SK-N-DZ (cell line): ENCODE measurements at places on chromosomes 2 and 18.

DNA sequence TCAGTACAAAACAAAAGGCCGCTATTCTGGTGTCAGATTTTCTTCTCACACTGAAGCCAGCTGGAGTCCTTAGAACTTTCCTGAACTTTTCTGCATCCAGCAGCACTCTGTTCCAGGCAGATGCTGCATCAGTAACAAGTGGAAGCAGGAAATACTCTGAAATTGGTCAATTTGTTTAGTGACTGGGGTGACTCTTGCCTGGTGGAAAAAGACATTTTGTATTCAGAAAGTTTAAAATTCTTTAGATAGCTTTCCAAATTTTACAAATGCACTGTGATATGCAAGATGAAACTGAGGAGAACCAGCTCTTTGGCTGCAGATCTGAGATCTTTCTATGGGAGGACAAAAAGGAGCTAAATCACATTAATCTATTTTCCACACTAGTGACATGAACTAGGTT is 385.7 kb downstream of the NRXN1 start:
- DNase-seq, result no peak

DNA sequence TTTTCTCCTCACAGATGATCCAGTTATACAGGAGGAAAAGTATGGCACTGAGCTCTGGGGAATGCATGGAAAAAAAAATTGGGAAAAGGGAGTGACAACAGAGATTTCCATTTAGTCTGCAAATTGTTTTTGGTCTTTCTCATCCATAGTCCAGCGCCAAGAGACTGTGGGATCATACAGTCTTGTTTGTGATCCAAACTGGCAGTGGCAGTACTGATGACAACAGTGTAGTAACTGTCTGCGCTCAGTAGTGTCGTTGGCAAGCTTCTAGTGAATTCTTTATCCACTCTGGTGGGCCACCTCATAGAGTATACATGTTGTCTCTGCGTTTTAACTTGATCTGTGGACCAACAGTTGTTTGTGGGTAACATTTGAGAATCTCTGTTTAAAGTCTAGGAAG is 37.9 kb downstream of the GALNT1 start:
- no peak for DNase-seq

DNA sequence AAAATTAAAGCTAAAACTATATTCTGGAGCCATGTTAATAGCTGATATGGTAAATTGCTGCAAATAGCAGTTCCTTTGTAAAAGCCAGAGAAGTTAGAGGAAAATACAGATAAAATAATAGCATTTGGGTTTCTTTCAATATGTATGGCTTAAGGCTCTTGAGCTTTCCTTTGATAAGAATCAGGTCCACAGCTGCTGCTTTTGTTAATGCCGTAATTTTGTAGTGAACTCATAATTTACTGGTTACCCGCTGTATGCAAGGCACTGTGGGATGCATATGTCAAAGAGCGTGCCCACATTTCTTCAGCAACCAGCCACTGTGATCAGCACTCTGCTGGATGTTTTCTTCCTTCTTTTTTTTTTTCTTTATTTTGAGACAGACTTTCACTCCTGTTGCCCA is 79.1 kb downstream of the MOGAT1 start:
- DNase-seq, result peak; percentile 16

DNA sequence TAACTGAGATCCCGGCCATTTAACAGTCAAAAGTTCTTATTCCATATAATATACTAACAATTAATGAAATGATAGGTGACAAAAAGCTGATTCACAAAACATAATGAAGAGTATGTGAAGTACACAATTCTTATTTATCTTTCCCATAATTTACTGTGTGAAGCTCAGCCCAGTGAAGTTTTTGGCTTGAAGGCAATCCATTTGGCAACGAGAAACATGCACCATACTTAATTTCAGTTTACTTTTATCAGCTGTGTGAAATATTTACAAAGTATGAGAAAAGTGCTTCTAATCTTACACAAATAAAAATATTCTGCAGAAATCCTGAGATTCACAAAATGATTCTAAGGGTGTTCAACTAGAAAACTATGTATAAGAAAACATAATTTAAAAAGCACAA is 12.3 kb downstream of the FAM98A start:
- no peak for DNase-seq

- DNase-seq, result no peak
Measured at GRCh38 chr2:239519921-239520585, 119.2 kb upstream of the HDAC4 start.

DNA sequence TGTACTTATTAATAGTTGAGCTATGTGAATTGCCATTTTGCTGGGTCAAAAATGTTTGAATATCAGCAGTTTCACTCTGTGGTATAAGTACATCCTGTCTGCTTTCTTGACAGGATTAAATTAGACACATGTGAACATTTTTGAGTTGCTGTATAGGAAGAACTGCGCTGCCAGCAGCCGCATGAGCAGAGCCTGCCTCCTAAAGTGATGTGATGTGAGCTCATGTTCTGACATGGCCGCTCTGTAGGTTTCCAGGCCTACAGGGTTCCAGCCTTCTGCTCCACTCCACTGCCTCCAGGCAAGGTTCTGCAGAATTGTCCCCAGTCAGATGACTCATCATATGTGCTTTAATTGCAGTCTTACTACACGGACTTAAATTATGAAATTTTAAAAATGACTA is 119.7 kb upstream of the NFATC1 start:
- DNase-seq, result no peak

GRCh38 chr2:33272001-33272400 is 204.4 kb upstream of the RASGRP3 start:
- DNase-seq, result no peak

DNA sequence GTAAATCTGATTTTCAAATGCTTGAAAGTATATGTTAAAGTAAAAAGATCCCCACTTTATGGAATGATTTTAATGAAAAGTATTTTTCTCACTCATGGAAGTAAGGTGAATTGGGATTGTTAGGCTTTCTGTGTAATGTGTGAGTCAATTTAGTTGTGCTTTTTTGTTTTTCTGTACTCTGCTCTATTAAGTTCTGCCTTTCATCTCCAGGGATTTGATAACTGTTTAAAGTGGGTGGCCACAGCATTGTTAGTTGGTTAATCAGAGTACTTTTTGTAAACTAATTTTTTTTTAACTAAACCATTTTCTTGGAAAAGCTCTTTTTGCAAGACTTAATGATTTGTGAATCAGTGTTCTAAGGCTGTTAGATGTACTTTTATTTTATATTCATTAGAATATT is 76.8 kb downstream of the ABI2 start:
- no peak for DNase-seq

GRCh38 chr2:7887441-7887840 is 794.4 kb upstream of the ID2 start:
- no peak for DNase-seq

- no peak for DNase-seq
Measured at GRCh38 chr2:10222-10875, 36.0 kb downstream of the FAM110C start.

DNA sequence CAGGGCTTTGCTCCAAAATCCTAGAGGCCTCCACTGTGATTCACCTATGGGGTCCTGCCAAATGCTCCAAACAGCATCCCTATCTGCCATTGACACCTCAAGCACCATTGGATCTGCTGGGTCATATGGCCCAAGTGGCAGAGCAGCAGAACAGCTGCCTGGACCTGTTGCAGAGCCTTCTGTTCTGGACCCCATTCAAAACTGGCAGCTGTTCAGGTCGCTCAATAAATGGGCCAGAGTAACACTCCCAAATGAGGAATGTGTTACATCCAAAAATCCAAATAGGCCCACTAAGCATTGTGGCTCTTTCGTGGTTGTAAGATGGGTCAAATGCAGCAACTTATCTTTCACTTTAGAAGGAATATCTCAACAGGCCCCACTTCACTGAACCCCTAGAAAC is 783.6 kb downstream of the DCDC2C start:
- DNase-seq, result no peak

DNA sequence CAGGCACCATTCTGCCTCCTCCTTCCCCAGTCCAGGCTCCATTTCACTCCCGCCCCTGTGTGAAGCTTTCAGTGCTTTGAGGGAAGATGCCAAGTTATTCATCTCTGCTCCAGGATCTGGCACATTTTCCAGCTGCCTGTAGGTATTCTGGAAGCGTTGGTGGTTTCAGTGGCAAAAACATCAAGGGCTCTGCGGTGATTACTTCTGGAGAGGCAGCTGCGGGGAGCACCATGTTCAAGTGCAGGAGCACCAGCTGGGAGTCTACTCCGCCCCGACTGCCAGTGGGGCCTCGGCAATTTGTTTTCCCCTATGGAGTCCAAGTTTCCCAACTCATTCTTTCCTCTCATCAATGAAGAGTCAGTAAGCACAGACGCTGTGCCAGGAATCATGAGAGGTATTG is 211.7 kb downstream of the CLIP4 start:
- no peak for DNase-seq

DNA sequence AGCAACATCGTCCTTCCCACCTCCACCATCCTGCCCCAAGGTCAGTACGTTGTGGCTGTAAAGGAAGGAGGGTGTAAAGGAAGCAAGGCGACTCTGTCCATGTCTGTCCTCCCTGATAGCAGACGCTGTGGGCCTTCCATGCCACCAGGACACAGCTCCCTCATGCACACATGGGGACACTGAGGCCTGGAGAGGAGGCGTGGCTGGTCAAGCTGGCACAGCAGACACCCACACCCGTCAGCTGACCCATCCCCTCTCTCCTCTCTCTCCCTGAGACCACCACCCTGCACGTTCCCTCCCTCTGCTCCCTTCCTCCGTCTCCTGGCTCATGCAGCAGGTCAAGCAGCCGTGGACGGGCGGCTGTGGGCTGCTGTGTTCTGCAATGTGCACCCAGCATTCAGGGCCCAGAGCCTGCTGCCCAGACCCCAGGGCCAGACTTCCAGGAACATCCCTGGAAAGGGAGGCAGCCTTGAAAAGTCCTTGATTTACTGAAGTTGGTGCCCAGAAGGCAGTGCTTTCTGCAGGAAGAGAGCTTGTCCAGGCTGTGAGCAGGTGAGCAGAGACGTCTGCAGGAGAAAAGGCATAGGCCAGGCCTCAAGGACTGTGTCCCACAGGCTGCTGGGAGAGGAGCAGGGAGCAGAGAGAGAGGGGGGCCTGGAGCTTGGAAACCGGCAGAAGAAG is 133.6 kb downstream of the DDX1 start:
- no peak for DNase-seq

DNA sequence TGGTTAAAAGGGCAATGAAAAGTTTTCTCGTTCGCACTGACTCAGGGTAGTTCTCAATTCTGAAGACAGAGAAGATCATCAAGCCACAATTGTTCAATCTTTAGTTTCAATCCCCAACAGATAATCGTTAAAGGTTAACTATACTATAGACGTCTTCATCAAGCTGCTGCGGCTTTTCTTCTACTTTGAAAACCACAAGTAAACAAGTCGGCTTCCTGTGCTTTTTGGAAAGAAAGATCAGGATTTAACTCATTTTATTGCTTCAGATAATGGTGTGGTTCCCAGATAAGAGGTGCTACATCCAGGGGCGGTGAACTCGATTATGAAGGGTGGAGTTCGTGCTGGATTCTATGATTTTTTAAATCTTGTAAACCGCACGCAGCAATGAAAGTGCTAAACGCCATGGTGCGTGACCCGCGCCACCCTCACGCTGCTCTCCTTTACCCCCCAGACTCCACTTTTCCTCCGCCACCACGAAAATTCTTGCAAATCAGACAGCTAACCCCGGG is 545 bp upstream of the CDCA7 start:
- DNase-seq, result peak; percentile 83
